Amygdala (tissue), 56 donors: ENCODE measurements at places on chromosomes 11 and 22.

GRCh38 chr11:11641581-11641980, 19.8 kb upstream of the GALNT18 start:
- no peak for DNase-seq

DNA sequence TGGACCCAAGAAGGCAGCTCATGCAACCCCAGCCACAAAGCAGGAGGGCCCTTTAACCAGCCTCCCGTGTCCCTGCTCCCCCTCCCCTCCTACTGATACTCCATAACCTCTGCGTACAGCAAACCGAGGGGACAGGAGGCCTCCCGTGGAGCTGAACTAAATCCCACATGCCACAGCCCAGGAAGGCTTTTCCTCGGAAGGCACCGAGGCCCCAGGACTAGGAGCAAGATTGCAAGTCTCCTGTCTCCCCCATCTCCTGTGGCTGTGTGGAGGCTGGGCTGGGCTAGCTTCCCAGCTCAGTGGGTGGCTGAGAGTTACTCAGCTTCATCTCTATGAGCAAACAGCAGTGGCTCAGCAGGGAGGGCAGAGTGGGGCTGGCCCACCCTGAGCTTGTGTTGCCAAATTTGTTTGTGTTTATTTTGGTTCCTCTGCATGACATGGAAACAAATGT, 62.7 kb upstream of the NECTIN1 start:
- DNase-seq, result no peak

DNA sequence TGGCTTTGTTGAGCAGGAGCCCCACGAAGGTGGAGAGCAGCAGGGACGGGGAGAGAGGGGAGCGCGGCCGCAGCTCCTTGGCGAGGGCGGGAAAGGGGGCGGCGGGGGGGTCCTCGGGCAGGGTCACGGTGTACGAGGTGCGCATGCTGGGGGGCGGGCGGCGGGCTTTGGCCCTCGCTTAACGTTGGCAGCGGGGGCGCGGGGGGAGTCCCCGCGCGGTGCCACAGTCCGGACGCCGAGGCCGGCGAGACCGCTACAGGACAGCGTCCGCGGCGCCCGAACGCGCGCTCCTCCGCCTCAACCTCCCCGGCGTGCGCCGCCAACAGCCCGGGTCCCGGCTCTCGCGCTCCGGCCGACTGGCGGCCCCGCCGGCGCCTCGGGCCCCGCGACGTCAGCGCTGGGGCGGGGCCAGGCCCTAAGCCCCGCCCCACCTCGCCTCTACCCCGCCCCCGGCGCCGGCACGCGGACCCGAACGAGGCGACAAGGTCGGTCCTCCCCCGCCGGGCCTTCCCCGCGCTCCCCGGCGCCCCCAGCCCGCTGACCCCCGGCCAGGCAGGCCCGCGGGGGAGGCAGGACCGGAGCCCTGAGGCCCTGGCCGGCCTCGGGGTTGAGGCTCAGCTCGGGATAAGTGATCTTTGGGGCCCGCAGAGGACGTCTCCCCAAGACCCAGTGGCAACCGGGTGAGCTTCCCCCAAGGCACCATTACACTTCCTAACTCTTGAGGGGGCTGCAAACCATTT, 17.5 kb downstream of the USP2 start:
- no peak for DNase-seq

DNA sequence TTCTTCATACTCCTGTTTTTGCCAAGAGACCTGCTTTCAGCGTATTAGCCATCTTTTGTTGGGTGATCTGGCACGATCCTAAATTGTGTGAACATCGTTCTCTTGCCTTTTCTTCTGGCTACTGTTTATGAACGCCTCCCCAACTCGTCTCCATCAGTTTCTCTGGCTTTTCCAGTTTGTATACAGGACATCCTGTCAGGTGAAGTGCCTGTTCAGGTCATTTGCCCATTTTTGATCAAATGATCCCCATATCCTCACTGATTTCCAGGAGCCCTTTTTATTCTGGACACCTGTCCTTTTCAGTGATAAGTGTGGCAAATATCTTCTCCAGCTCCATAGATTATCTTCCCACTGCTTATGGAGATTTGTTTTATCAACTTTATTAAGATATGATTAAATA, 22.5 kb upstream of the SYT8 start:
- no peak for DNase-seq

DNA sequence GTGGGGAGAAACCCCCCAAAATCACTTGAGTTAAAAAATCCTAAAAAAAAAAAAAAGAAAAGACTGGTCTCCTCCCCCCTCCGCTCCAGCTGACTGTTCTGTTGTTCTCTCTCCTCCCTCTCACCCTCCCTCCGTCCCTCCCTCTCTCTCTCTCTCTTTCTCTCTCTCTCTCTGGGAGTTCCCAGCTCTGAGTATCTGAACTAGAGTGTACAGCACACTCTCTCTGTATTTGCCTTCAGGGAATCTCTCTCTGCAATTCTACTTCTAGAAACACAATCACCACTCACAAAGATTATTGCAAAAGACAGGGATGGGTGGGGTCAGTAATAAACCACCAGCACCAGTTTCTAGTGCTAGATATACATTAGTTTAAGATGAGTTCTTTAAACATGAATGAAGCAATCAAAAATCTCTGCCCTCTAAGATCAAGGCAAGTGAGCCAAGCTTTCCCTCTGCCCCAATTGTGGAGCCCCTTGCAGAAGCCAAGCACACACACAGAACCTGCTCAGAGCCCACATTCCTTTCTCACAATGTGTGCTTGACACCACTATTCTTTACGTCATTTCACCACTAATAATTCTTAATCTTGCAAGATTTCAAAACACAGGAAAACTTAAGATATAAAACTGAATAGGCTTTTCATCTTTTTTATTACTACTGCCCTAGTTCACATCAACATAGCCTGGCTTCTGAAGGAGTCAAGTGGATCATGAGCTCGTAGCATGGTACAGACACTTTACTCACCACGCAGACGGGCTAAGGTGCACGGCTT, 133.5 kb downstream of the RBFOX2 start:
- no peak for DNase-seq

GRCh38 chr11:111423250-111423615, 44.2 kb upstream of the POU2AF1 start:
- no peak for DNase-seq

DNA sequence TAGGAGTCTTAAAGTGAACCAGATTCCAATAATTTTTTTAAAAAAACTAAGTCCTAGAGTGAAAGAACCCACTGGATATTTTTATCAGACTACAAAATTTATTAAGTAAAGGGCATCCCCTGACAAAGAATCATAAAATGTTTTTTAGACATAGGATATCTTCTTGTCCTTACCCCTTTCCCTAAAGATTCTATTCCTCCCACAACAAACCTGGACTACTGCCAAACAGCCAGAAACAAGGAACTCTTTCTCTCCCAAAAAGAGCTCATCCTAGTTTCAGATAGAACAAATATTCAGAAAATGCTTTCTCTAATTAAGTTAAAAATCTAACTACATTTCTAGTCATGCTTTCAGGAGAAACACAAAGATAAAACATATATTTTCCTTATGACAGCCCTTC, 327.1 kb downstream of the FAM181B start:
- DNase-seq, result no peak

DNA sequence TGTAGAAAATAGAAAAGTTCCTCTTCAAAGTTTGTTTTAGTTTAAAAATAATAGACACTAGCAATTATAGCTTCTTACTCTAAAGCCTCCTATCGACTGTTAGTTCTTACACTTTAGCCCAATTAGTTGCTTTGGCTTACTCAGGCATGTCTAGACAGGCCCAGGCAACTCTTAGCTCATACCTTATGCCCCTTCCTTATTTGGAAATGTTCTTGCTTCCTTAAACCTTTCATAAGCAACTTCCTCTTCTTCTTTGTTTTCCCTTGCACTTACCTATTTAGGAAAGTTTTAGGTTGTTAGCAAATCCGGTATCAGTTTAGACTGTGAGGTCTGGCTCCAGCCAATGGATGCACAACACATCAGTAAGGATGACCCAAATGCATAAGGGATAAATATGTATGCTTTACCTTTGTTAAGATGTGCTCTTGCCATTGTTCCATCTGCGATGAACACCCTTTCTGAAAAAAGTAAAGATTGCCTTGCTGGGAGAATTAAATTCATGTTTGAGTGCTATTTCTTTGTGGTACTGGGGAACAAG, 1277.5 kb upstream of the CNTN5 start:
- DNase-seq, result no peak

- DNase-seq, result no peak
Observed at GRCh38 chr11:88435415-88435814, 97.9 kb upstream of the CTSC start.

DNA sequence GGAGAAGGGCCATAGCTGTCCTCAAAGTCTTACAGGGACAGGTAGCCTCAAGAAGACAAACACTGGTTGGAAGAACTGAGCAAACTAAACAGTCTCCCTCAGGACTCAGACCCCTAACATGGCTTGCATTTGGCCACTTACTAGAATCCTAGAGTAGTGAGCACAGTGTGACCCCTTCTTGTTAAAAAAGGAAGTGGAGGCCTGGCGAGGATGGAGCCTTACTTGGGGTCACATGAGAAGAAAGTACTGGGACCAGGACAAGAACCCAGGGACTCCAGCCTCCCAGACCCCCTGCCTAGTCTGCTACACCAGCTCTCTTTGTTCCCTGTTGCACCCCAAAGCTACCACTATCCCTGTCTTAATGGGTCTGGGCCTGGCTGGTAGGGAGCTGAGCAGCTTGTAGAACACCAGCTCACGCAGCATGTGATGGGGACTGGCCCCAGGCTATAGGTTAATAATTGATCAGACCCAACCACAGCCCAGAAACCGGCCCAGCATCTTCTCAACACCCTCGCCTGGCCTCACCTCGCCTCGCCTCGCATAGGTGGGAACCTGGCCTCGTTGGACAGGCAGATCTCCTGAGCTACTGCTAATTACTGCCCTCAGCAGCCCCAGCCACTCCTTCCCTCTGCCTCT, 17.6 kb downstream of the DGAT2 start:
- no peak for DNase-seq

- DNase-seq, result no peak
Observed at GRCh38 chr11:38411149-38411548, 1813.1 kb upstream of the RAG2 start.

DNA sequence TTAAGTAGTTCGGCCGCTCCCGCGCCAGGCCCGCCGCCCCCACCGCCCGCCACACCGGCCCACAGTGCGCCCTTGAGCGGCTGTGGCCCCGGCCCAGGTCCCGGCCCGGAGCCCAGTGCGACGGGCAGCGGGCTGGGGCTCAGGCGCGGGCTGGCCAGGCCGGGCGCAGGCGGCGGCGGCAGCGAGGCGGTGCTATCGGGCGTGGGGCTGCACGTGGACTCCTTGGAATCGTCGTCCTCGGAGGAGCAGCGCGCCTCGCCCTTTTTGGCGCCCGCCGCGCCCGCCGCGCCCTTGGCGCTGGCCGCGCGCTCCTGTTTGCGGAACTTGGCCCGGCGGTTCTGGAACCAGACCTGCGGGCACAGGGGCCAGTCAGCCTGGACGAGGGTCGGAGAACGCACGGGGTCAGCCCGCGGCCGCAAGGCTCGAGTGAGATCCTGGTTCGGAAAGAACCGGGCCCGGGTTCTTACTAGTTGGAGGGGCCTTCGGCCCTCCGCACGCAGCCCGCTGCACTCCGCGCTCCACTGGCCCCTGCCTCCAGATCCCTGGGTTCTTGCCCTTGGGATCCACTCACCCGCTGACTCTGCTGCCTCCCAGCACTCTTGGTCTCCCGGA, 4.0 kb downstream of the PHOX2A start:
- DNase-seq, result peak; percentile 51

- no peak for DNase-seq
Observed at GRCh38 chr11:104944076-104944475, 24.3 kb downstream of the CASP4 start.

DNA sequence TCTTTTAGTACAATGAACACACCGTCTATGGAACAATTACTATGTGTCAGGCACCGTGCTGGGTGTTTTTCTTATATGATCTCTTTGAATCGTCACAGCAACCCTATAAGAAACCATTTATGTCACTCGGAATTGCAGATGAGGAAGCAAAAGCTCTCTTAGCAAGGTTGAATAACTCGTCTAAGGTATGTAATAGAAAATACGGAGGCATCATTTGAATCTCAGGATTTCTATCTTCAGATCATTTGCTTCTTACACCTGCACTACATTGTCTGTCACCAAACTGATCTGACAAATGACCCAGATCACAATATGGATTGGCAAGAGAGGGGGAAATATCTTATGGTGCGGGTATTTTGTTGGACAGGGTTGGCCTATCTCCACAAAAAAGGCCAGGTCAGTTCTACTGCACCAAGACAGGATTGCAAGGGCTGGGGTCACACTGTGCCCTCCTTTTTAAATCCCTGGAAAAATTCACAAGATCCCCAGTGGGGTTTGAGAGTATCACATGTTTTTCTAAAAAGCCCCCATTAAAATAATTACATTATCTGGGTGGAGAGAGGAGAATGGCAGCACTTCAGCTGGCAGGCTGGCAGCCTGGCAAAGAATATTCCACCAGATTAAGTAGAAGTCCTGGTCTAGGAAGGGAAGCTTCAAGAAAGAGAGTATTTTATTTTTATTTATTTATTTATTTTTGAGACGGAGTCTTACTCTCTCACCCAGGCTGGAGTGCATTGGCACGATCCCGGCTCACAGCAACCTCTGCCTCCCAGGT, 110.7 kb upstream of the CLMP start:
- DNase-seq, result no peak

GRCh38 chr11:109062445-109062844, 359.5 kb upstream of the C11orf87 start:
- DNase-seq, result no peak

- no peak for DNase-seq
Observed at GRCh38 chr11:109971184-109971523, 122.0 kb upstream of the ZC3H12C start.

DNA sequence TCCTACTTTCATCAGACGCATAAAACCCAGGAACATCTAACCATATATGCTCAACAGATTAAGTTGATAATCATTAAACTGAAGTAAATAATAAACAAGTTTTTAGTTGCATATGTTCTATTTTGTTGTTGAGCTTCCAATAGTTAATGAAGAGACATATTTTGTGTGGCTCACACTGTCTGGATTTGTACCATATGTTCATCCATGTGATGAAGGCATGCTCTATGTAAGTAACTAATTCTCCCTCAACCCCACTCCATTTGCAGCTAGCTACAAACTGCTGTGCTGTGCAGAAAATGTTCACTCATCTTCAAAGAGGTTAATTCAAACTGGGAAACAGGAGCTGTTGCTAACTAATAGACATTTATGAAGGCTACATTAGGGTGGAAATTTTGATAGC, 589.7 kb upstream of the LRRC4C start:
- DNase-seq, result no peak

- no peak for DNase-seq
Observed at GRCh38 chr22:17418890-17419324, 49.6 kb downstream of the CECR2 start.

- DNase-seq, result no peak
Observed at GRCh38 chr11:62823677-62824076, 8.2 kb downstream of the STX5 start.

- DNase-seq, result peak; percentile 48
Observed at GRCh38 chr11:64745521-64746328, 1.8 kb upstream of the RASGRP2 start.

DNA sequence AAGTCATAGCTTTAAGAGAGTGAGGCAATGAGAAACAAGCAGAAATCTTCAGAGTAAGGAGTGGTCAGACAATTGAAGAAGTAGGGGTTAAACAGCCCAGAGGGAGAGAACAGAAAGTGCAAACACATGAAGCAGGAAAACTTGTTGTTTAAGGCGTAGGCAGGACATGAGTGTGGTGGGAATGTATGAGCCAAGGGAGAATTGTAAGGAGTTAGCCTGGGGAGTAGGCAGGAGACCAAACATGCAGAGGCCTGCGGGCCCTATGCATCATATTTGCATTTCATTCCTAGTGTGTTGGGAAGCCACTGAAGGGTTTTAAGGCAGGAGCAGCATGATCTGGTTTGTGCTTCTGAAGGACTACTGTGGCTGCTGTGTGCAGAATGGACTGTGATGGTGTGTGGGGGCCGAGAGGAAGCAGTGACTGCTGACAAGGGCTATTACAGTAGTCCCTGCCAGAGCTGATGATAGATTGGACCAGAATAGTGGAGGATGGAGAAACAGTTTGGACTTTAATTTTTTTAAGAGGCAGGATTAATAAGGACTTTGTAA, 179.9 kb upstream of the C11orf87 start:
- no peak for DNase-seq
